Stimulated activated CD8-positive, alpha-beta memory T cell treated with anti-CD3 and anti-CD28 coated beads, Interleukin-7, amount 100 ng/mL, for 4 hours (primary cell): ENCODE measurements at places on chromosomes 7 and 10.

DNA sequence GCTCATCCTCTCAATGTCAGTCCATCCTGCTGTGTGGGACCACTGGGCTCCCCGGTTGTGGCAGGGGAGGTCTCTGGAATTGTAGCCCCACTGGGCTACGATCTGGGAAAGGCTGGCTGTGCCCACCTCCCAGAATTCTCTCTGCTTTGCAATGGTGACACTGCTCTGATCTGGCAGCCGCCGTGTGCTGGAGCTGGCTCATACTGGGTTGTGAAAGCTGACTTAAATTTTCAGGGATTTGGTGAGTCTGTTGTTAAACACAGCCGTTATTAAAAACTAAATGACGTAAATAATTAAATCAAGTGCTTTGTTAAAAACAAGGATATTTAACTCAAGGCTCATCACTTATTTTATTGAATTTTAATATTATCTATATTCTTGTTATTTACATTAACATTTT is 160.0 kb downstream of the TAX1BP1 start:
- DNase-seq: no peak

DNA sequence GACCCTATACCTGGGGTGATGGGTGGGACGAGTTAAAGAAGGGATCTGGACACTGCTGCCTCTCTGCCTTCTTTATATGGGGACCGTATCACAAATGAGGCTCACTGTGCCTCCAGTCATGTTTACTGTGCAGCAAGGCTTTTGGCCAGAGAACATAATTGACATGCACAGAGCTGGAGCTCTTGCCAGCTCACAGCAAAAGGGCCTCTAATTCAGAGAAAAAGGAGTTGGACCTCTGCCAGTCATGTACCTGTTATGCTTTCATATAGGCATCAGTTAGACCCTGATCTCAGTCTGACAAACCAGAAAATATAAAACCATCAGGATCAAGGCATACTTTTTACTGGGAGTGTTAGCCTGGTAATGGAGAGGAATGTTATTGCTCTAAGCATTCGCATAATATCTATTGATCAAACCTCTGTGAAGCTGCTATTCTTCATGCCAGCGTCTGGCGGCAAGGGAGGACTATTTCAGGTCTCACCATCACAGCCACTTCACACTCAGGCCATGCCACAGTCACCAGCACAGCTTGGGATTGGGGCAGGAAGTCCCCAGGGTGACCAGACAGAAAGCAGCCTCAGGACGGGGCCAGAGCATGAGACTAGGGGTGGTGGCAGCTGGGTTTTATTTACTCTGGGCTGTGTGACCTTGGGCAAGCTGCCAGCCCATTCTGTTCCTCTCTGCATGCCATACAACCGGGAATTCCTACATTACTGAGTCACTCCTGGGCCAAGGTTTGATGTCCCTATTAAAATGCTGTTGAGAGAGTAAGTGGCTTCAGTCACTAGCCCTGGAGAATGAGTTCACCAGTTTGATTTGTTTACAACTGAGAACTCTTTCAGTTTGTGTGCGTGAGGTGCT is 90.1 kb downstream of the NPSR1 start:
- no peak for DNase-seq

- no peak for DNase-seq
Observed at GRCh38 chr10:132787495-132788179, 1.7 kb upstream of the NKX6-2 start.

DNA sequence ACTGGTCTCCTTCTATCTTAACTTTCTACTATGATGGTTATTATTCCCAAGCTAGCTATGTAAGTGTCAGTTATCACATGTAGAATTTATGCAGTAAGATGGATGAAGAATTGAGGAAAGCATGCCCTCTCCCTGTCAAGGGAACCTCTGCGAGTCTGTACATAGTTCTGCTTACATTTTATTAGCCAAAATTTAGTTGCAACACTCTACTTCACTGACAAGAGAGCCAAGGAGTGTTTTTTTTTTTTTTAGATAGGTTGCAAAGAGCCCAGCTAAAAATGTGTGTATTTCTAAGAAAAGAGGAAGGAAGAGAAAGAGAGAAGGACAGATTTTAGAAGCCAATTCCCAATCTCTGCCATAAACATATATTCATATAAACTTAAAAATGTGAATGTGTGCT is 357.7 kb upstream of the LRRN3 start:
- no peak for DNase-seq

GRCh38 chr10:105001269-105001668 is 360.2 kb downstream of the SORCS3 start:
- no peak for DNase-seq

DNA sequence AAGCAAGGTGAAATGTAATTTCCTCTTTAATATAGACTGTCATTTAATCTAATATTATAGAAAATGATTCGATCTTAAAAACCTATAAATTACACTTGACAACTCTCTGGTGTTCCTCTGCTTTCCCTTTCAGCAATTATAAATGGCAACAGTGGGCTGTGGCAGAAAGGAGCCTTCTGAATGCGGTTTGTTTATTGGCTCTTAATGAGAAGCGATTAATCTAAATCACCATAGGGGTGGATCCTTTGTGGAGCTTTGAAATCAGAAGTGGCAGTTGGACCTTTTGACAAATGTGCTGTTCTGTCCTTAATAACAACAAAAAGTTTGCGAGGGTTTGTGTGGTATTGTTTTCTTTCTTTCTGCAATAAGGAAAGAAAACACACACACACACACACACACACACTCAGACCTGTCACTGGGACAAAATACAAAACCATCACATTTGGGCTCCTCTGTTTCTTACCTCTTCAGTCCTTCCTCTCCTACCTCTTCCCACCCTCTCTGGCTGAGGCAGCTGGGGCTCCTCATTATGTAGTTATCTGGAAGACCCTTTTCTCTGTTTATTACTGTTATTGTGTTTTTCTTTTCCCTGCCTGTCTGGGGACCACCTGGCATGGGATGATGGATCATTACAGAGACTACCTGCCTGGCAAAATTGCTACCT is 316.2 kb downstream of the SORCS3 start:
- DNase-seq: no peak

- no peak for DNase-seq
Observed at GRCh38 chr10:71638064-71638821, 81.3 kb downstream of the C10orf105 start.

DNA sequence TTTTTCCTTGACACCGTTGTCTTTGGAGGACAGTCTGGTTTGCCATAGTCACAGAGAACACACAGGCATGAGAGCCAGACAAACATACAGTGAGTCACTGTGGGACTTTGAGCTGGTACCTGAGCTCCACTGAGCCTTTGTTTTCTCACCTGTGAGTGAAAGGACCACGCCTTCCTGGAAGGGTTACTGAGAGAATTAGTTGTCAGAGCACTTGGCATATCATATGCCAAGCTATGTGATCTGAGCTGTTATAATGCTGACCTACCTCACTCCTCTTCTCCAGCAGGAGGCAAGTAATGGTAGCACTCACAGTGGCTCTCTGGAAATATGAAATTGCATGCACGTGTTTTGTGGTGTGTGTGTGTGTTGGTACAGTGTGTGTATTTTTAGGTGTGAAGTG is 59.7 kb downstream of the CXCL12 start:
- DNase-seq: no peak

DNA sequence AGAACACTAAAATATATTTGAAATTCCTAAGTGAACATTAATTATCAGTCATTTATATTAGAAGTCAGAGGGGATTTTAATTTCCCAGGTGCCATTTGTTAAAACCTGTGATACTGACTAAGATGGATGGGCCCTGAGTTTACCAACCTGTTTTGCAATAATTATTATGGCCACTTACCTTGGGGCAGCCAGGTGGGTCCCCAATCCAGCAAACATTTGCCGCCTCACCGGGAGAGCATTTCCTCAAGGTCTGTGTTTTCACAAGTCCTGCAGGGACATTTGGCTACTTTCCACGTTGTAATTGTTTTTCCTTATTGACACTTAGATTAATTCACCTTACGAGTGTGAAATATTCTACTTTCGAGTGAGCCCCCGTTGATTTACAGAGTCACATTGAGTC is 251.2 kb upstream of the PPP2R2D start:
- no peak for DNase-seq

DNA sequence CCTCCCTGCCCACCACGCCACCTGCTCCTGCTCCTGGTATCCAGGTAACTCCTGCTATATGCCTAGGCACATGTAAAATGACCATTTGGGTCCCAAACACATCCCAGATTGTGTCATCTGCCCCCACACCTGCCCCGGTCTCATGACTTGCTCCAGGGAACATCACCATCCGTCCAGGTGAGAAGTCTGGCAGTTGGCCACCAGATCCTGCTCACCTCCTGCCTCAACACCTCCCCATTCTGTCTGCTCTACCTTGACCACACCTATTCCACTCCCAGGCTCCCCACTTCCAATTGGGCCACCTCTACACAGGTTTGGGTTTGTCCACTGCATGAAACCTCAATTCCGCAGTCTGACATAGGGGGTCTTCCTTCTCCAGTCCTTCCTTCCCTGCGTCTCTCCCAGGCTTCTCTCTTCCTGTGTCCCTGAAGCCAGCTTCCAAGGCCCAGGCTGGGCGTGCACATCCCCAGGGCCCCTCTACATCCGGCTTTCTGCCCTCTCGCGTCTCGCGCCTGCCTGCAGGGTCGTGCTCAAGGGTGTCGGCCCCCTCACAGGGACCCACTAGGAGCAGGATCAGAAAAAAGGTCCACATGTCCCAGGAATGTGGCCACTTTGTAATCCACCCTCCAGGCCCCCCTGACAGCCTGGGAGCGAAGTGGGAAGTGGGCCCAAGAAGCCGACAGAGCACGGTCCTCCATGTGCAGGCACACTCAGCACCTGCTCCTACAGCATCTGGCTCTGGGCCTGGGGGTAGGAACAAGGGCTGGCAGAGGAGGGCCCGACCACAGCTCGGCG is 49.3 kb upstream of the DAGLB start:
- no peak for DNase-seq

DNA sequence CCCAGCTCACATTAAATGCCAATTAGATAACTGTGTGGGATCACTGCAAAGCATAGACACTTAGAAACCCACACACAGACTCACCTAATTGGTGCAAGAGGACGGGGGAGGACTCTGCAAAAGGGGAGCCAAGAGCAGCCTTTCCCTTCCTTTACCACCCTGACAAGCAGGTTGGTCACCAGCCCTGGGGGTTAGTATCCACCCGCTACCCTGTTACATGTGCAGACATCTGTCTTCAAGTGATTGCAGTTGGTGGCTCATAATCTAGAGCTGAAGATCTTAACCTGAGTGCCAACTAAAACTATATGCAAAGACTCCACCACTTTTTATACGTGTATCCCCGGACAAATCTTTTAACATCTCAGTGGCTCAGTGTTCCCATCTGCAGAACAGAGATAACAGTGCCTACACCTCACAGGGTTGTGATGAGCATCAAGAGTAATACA is 56.9 kb downstream of the SORBS1 start:
- DNase-seq: no peak

GRCh38 chr10:90621577-90621976 is 236.3 kb downstream of the HTR7 start:
- DNase-seq: no peak

DNA sequence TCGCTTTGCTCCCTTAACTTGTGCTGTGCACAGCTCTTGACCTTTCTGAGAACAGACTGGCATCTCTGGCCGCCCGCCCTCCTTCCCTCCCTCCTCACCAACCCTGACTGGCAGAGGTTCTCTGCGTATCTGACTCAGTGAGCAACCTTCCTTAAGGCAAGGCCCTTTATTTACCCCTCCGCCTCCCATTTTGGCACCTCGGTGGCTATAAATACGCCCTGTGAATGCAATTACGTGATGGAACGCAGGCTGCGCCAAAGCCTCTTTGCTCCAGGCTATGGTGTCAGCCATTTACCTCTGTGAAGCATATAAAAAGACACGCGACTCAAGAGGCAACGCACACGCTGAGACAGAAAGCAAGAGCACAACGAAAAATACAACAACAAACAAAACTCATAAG is 764.3 kb downstream of the SUGCT start:
- DNase-seq: no peak

- no peak for DNase-seq
Observed at GRCh38 chr7:30074422-30075030, 46.3 kb downstream of the PLEKHA8 start.

DNA sequence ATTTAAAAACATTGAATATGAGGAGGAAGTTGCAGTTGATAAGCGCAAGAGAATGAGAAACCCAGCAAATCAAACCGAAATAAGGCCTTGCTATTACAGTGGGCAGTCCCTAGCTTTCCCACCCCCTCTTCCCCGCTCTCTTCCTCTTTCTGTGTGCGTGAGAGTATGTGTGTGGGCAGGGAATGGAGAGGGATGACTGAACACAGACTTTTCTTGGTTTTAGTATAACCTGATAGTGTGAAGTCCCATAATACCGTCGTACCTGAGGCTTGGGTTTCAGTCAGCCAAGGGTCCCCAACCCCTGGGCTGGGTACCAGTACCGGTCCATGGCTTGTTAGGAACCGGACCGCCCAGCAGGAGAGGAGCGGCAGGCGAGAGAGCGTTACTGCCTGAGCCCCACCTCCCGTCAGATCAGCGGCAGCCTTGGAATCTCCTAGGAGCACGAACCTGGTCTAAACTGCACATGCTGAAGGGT is 255.3 kb downstream of the CELF2 start:
- no peak for DNase-seq

DNA sequence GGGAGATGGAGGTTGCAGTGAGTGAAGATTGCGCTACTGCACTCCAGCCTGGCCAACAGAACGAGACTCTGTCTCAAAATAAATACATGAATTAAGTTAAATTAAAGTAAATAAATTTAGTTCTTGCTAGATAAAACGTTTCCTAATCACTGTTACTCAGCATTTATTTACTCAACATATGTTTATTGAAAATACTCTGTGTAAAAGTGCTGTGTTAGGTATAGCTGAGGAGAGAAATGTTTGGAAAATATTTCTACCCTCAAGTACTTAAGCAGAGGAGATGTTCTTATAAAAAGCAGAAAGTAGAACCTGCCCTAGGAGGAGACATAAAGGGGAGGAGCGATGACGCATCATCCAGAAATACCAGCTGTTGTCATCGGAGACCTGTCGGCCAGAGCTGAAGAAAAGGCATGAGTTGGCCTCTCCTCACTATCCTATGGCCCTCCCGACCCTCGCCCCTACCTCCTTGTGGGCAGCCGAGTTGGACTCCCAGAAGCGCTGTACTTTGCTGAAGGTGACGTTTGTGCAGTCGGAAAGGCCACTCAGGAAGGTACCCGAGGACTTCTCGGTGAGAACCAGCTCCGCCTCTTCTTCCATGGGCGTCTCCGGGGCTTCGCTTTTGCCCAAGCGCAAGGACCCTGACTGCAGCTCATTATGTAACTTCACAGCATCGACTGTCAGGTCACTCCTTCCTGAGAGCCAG is 1.1 kb downstream of the RRP12 start:
- DNase-seq: no peak

GRCh38 chr7:12234334-12234865 is 23.3 kb downstream of the TMEM106B start:
- no peak for DNase-seq

DNA sequence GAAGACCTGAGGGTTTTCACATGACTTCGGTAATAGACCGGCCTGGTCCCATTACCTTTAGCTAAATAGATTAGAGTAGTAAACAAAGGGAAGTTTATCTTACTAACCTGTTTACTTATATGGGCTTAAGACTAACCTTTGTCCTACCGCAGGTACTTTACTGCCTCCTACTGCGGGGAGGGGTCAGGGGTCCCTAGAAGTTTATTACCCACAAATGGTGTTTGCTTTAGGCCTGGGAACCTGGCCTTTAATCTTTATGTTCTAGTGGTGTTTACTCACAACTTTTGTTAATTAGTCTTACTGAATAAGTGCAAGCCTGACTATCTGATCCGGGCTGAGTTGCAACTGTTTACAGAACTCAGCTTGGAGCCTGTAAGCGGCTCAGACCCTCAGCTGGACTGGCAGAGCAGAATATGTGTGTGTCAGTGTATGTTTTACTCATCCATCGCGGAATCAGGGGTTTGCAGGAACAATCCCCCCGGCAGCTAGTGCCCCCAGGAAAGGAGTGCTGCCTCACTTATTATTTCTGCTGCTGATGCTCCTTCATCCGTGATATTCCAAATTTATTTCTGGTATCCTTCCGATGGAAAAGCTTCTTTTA is 578.9 kb upstream of the SEMA3D start:
- no peak for DNase-seq
